ENCODE measurements at places on chromosomes 2 and 18.

DNA sequence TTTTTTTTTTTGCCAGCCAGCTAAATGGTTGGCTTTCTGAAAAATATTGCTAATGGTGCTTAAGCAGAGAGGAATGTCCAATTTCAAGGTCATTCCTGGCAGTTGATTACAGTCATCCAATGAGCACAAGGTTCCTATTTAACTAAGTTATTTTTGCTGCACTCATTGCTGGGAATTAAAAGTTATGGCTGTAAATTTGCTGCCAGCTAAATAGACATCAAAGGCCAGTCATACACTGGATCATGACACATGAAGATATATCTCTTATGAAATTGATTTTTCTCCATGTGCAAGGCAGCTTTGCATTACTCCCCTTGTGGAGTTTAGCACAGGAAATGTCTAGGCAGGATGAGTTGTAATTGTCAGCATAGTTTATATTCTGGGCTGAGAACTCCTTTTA, 1898.4 kb upstream of the CELF4 start:
- no peak for DNase-seq

DNA sequence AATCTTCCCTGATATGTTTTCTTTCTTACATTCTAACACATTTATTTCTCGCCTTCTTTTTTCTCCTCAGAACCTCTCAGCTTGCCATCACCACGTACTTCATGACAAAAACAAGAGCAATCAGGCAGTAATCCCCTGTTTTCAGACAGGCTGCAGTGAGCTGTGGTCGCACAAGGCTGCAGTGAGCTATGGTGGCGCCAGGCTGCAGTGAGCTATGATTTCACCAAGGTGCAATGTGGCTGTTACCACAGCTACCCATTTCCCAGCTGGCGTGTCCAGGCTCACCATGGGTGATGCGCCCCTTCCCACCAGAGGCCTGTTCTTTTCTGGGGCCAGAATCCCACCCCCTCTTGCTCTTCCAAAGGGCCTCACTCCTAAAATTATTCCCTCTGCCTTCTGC, 25.8 kb downstream of the TCF23 start:
- no peak for DNase-seq

DNA sequence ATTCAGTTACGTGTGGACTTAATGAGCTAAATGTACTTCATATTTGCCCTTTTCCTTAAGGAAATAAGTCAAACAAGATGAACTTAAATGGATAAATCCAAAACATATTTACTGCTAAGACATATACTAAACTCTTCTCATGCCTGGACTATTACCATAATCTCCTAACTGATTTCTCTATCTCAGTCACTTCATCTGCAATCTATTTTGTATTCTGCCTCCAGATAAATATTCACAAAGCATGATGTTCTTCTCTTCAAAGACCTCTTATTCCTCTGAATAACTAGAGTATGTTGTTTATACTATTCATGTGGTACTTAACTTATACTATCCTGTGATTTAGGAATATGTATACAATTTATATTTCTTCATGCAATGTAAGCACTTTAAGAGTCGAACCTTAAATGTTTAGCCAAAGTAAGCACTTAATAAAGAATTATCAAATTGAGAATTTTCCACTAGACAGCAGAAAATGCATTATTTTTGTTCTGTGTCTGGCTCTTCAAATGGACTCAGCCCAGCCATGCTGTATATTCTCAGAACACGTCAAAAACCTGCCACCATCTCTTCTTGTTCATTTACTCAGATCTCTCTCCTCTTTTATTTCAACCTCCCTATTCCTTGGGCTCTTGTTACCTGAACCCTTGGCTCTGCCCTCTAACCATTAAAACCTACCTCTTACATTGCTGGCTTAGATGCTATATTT, 79.9 kb upstream of the ARHGAP28 start:
- DNase-seq, result no peak

GRCh38 chr2:231425811-231426703, 30.5 kb downstream of the B3GNT7 start:
- no peak for DNase-seq

- no peak for DNase-seq
These were observed 195.3 kb downstream of the FHOD3 start for GRCh38 chr18:36492604-36493329.

- no peak for DNase-seq
These were observed 189.6 kb downstream of the CYRIA start for GRCh38 chr2:16475986-16476567.

DNA sequence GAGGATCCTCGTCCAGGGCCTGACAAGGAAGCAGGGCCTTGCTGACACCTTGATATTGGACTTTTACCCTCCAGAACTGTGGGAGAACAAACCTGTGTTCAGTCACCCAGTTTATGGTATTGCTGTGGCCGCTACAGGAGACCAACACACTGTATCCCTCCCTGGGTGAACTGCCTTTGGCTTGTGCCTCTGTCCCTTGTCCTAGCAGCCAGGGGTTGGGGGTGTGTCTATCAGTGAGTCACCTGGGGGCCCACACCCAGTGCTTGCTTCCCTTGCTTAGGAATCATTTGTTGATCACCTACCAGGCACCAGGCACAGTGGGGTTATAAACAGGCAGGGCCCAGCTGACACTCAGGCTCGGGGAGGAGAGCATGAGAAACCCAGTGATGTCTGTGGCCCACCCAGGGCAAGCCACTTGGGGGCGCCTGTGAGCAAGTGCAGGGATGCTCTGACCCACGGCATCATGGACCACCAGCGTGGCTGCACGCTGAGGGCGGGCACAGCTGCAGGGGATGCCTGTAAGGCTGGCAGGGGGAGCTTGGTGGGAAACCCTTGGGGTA, 17.1 kb downstream of the TMEM185B start:
- DNase-seq, result peak; percentile 14

DNA sequence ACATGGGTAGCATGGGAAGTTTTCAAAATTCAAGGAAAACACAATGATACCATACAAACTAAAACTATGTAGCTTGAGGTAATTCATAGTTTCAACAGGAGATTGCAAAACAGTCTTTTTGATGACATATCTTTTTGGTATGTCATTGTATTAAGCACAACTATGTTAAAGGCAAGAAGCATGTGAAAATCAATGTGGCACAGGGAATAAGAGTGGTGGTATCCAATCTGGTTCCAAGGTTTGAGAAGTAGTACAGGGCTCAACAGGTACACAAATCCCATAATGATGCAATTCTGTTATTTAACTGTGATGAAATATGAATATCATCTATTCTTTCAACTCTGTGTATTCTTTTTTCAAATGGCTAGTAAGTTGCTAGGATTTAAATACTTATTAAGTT, 16.4 kb upstream of the DLX2 start:
- peak; percentile 71 for DNase-seq

GRCh38 chr2:144443837-144444817, 75.8 kb downstream of the ZEB2 start:
- no peak for DNase-seq

DNA sequence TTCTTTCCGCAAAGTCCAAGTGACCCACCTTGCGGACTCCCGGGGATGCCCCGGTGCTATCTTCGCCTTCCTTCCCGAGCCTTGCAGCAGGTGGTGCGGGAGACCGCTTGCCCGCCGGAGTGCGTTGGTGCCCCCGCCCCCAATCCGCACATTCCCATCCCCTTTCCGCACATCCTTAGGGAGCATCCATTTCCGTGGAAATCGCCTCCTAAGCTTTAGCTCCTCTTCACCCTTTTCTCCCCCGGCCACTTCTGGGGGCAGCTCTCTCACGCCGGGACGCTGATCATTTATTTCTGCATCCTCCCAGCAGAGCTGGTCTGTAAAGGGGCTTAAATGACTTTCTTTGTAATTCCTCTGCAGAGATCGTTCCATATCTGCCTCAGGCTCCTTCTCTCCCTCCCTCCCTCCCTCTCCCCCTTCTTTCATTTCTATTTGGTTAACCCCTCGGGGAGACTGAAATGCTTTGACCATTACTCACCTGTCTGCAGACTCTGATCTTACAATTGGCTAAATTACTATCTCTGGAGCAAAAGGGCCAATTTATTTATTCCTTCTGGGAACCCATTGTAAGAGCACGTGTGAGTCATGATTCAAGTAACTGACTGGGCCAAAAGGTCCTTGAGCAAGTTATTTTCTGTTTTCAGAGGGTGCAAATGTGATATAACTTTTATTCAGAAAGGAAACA, 1.3 kb upstream of the LYPD1 start:
- DNase-seq, result peak; percentile 90

DNA sequence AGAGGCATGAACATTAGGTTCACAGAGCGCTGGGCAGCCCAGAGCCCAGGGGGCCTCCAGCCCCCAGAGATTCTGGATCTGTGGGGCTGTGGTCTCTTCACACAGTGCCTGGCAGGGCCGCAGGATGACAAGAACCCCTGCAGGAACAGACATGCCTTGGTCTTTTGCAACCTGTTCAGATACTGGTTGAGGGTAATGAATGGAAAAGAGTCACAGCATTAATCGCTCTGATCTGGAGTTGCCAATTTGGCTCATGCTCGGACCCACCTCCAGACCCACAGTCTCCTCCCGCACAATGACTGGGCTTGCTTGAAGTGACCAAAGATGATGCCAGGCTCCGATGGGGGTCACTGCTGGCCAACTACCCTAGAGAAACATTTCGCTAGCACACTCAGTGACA, 229.4 kb upstream of the SMAD2 start:
- DNase-seq, result no peak

- no peak for DNase-seq
These were observed 11.1 kb upstream of the DYM start for GRCh38 chr18:49471532-49471931.

DNA sequence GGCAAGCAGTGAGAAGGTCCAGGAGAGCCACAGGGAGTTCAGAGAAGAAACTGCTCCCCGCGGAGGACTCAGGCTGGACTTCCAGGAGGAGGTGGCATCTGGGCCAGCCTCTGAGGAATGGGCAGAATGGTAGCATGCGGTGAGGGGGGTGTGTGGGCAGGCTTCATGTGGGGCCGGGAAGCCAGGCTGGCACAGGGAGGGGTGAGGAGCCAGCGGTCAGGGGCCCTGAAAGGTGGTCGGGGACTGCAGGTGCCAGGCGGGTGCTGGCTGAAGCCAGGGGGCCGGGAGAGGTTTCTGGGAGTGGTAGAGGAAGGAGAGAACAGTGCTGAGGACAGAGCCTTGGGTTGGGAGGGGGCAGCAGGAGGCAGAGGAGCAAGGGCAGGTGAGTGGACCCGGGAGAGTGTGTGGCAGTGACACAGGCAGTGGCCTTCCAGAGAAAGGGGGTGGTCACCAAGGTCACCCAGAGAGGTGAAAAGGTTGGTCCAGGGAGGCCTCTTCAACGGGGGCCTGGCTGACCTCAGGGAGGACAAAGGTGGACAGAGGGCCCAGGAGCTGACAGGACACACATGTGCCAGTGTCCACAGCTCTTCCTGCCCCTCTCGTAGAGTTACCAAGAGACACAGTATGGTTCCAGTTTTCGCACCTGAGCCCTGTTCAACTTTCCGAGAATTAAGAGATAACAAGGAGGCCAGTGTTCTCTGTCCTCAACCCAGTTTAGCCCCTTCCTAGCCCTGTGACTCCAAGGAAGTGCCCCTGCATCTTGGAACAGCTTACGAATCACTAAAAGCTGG, 101.2 kb upstream of the ASB18 start:
- no peak for DNase-seq

GRCh38 chr2:60586081-60586480, 32.6 kb upstream of the BCL11A start:
- DNase-seq, result no peak

- DNase-seq, result peak; percentile 41
These were observed 105.6 kb downstream of the TTC32 start for GRCh38 chr2:19796035-19796695.

GRCh38 chr2:126858991-126859390, 39.7 kb upstream of the TEX51 start:
- DNase-seq, result no peak

DNA sequence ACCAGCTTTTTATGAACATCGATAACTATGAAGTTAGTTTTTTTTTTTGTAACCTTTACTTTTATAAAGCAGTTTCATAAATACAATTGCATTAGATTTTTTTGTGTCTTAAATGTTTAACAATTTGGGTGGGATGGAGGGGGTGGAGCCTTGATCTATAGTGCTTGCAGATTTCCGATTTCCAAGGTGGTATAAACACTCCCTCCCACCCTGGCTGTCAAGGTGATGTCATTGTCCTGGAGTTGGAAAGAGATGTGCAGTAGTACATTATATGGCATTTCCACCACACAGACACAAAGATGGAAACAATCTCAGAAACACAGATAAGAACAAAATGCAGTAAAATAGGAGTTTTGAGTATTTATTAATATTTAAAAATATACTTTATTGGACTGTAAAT, 114.4 kb downstream of the TTN start:
- no peak for DNase-seq

DNA sequence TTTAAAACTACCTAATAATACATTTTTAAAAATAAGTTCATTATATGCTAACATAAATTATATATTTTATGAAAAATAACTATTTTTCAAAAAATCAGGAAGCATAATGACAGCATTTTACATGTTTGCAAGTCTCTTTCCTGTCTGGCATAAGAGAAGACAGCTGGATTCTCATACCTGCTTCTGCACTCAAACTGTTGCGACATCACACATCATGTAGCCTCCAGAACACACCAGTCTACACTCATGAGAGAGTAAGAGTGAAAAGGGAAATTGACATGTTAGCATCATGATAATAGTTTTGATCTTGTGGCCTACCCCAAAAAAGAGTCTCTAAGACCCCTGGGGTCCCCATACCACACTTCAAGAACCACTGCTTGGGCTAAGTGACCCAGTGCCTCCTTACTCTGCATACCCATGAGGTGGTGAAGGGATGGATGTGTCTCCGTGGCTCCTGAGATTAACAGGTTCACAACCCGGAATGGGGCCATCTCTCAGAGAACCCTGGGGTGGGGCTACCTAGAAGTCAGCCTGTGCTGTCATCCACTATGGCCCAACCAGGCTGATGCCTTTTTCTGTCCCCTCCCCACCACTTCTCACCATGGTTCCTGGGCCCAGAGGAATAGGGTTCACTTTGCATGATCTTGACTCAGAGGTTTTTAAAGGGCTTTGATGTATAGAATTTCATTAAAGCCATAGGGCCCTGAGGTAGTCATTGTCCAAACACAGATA, 102.6 kb upstream of the DAPL1 start:
- peak; percentile 7 for DNase-seq

- DNase-seq, result no peak
These were observed 86.6 kb downstream of the MYCN start for GRCh38 chr2:16026816-16027501.

- no peak for DNase-seq
These were observed 45.0 kb downstream of the METTL4 start for GRCh38 chr18:2526329-2526728.

GRCh38 chr2:230878599-230879188, 14.0 kb downstream of the ITM2C start:
- no peak for DNase-seq

GRCh38 chr2:195442458-195443175, 214.4 kb upstream of the SLC39A10 start:
- DNase-seq, result no peak

- no peak for DNase-seq
These were observed 121.8 kb downstream of the PMAIP1 start for GRCh38 chr18:60021556-60021955.

- no peak for DNase-seq
These were observed 124.7 kb downstream of the ZFP36L2 start for GRCh38 chr2:43101751-43102150.
